ENCODE measurements at places on chromosomes 4 and X.

DNA sequence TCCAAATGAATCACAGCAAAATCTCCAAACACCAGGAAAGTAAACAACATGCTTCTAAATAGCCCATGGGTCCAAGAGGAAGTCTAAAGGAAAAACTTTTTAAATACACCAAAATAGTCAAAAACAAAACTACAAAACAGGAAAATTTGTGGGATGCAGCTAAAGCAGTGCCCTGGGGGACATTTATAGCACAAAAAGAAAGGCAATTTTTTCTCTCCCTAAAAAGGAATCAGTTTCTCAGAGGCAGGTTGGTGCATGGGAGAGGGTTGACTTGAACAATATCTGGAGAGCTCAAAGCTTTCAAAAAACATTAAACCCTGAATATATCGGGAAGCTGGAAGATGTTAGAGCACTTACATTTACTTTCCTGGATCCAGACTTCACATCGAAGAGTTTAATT is 15.7 kb upstream of the DUSP9 start:
- no peak for DNase-seq

DNA sequence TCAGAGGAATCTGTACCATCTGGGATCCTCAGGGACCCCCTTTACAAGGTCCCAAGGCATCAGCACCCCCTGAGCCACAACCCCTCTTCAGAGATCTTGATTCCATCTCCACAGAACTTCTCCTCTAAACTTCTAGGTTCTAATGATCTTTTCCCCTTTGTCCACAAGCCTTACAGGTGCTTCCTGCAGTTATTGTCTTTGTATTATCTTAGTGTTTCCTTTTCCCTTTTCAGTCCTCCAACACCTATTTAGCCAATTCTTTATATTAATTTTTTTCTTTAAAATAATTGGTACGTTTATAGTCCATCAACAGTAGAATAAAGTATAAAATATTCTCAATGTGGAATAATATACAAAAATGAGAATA is 35.2 kb upstream of the FAM241A start:
- no peak for DNase-seq

GRCh38 chr4:174739576-174739975 is 89.5 kb downstream of the GLRA3 start:
- no peak for DNase-seq

GRCh38 chr4:112279025-112279881 is 6.5 kb downstream of the TIFA start:
- no peak for DNase-seq

DNA sequence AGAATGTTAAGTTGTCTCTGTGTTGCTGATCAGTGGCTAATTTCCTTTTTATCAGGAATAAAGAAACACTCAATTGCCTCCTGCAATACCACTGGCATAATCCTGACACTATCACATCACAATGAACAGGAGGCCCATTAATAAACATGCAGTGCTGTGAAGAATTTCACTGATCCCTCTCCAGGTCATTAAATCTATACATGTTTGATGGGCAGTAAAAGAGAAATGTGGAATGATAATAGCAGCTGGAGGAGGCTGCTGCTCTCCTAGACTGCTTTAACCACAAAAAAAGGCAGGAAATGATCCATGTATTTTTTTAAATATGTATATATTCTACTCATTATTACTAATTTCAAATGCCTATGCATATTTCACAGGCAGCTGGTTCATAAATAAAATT is 202.1 kb downstream of the CENPC start:
- no peak for DNase-seq

GRCh38 chr4:26175006-26175786 is 145.6 kb upstream of the RBPJ start:
- DNase-seq = no peak

DNA sequence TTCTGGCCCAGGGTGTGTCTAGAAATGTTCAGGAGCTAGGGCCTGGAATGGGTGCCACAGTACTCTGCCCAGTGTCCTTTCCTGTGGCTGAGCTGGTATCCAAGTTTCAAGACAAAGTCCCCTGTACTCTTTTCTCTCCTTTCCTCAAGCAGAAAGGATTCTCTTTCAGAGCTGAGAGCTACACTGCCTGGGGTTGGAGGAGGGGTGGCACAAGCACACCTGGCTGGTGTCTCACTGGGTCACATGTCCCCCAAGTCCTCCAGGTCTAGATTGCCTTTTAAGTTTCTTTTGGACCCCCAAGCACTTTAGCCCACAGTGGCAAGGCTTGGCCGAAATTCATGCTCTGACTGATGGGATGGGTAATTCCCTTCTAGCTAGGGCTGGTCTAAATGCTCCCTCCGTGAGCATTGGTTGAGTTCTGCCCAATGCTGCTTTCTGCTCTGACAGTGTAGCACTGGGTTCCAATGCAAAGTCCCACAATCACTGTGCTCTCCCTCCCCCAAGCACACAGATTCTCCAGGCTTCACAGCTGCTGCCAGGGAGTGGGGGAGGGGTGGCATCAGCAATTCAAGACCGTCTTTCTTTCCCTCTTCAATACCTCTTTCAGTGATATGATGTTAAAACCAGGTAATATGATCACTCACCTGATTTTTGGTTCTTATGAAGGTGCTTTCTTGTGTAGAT is 47.8 kb downstream of the BEX3 start:
- DNase-seq = peak; percentile 40

- no peak for DNase-seq
These were observed 81.2 kb downstream of the SHROOM3 start for GRCh38 chr4:76515975-76516843.

GRCh38 chrX:48714573-48714972 is 18.0 kb downstream of the SUV39H1 start:
- DNase-seq = no peak

DNA sequence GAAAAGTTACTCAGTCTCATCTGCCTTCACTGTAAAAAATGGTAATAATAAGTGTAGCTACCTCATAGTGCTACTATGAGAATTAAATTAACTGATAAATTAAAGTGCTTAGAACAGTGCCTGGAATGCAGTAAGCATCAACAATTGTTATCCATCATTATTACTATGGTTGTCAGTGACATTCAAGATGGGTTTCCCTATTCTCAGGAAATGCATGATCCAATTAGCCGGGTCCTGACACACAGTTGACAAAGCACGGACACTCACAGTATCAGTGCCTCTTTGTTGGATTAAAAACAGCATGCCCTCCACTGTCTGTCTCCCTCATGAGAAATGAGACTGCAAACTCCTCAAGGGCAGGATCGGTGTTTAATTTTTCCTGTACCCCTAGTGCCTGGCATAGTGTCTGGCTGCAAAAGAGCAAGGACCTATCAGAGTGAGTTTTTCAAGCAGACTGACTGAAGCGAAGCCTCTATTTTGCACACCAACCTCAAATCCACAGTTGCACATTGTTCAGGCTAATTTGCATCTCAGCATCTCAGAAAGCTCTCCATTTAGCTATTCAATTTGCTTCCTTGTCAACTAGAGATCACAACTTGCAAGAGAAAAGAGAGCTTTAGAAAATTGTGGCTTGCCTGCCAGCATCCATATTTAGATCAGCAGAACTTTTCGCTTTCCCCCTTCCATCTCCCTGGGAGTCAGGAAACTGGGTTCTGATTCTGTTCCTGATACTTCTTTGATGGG is 122.9 kb downstream of the LDB2 start:
- peak; percentile 45 for DNase-seq

GRCh38 chrX:14694611-14695010 is 165.3 kb downstream of the GLRA2 start:
- no peak for DNase-seq

GRCh38 chr4:76630741-76631140 is 195.7 kb downstream of the SHROOM3 start:
- DNase-seq = no peak

Data from globus pallidus (tissue), 1 donor.